ENCODE measurements at places on chromosomes 2 and 18.

DNA sequence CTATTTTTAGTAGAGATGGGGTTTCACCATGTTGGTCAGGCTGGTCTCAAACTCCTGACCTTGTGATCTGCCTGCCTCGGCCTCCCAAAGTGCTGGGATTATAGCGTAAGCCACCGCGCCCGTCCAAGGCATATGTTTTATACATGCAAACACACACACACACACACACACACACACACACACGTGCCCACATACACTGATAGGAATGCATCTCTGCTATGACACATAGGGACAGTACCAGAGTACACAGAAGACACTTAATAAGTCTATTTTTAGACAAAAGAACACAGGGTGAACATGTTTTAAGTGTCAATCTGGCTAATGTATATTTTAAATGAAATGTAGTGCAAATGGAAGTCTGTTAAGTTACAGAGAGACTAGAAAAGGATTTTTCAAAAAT is 10.7 kb upstream of the RNF103 start:
- no peak for DNase-seq

DNA sequence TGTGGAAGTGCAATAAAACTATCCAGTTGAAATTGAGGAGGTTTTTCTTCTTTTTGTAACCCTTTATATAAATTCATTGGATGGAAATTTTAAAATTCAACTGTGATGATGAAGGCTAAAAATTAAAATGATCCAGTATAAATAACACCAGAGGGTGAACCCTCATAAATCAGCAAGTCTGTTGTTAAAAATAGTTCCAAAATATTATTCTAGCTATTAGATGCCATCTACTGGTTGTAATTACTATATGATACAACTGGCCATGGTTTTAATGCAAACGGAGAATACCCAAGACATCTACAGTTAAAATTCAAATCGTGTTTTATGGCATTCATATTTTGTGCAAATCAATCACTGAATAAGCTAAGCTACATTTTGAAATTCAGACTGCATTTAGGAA is 53.8 kb downstream of the TMEM200C start:
- DNase-seq: no peak

DNA sequence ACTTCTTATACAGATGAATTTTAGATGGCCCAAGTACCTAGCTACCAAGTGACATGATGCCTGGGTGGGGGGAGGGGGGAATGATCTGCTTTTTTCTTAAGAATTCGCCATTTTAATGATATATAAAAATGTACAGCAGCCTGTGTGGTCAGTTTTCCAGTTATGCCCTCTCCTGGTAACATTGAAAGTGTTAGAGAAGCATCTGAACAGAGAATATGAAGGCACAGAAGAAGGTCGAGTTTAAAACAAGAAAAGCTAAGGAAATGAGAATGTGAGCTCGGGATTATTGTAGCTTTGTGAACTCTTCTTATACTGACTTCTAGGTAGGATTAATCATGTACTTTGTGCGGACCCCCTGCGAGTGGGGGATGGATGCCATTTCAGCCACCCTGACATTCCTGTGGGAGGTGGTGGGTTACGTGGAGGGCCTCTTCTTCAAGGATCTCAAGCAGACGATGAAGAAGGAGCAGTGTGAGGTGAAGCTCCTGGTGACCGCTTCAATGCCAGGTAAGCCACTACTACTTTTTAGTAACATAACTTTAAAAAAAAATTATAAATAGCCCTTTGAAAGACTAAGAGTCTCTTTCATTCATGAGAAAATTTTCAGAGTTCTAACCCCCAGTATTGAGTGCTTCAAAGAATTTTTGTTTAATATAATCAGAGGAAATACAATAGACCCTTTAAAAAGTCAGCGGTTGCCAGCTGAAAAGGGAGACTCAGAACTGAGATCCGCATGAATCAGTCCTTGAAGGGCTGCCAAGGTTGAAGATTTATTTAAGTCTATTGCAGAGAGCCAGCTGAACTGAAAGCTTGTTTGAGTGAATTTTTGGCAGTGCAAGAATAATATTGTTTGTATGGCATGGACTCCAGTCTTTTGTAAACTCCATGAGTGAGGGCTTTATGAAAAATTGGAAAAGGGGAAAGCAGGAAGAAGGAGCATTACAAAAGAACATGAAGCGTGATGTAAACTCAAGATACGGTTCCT is 68.6 kb upstream of the RPE start:
- DNase-seq: no peak

DNA sequence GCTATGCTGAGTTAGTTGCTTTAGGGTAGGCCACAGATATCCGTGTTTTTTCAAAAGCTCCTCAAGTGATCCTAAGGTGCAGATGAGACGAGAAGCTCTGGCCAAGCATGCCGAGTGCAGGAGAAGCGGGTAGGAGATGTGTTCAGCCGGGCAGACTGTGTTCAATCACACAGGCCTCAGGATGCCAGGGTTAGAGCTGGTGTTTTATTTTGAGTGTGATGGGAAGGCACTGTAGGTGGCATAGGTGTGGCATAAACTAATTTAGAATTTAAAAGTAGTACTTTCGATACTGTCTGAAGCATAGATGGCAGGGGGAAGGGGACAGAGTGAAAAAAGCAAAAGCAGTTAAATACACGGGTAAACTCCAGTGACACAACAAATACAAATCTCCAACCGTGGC is 30.9 kb downstream of the DPP4 start:
- no peak for DNase-seq

GRCh38 chr18:58175786-58176176 is 131.8 kb downstream of the NEDD4L start:
- peak; percentile 68 for DNase-seq

DNA sequence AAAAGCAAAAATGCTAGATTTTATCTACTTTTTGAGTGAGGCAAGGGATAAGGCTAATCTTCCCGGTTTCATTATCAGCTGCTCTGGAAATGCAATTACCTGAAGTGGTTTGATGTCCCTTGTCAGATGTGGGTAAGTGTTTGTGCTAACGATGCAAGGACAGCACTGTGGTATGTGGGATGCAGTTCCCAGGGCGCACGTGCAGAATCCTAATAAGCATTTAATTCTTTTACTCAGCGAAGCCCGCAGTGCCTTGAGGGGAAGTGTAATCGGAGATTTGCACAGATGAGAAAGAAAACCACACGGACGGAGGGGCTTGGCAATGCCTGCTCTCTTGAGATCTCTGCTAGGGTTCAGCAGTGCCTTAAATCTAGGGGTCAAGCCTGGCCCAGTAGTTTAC is 108.5 kb upstream of the LYPD6 start:
- no peak for DNase-seq

DNA sequence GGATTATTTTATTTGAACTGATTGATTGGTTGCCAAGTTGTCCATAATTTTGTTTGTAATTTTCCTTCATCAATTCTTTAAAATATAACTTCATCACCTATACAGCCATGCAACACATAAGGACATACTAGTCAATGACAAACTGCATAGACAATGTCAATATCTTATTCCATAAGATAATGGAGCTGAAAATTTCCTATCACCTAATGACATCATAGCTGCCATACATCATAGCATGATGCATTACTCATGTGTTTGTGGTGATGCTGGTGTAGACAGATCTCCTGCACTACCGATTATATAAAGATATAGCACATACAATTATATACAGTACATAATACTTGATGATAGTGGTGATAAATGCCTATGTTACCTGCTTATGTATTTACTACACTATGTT is 369.8 kb upstream of the NT5C1B start:
- no peak for DNase-seq

DNA sequence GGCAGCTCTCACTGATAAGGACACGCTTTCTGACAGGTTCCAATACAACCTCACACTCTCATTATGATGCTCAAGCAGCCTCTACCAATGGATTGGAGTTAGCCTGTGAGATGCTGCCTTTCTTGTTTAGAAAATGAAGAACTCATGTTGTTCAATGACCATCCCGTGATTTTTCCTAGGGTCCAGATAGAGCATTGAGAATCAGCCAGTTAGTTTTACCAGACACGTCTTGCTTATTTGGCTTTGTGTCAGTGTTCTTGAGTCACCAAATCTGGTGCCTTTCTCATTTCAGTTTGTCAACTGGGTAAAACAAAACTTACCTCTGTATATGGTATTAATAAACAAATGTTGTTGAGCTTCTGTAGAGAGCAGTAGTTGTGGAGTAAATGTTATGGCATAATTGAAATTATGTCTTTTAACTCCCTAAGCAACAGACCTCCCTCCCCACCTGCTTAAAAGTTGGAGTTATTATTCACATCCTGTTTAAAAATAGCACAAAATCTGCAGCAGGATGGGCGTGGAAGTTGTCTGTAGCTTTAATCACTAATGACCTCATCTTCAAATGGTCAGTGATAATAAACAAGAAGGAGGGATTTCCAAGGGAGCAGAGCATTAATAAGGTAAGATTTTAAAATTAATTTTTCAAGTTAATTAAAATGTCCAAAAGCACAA is 167.3 kb downstream of the HRH4 start:
- no peak for DNase-seq

DNA sequence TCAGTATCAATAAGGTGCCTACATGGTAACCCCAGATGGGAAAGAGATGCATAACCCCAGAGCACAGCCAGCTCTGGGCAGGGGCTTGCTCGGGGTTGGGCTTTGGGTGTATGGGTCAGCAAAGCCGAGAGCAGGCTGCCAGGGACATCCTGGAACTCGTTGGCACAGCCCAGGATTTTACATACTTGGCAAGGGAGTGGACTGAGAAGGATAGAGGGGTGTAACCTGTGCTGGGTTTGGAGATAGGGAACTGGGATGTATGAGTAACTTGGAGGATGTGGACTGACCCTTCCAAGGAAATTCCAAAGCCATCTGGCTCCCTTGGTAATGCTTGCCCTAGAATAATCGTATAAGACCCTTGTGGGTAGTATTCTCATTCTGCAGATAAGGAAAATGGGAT is 44.2 kb downstream of the GPR39 start:
- DNase-seq: no peak

DNA sequence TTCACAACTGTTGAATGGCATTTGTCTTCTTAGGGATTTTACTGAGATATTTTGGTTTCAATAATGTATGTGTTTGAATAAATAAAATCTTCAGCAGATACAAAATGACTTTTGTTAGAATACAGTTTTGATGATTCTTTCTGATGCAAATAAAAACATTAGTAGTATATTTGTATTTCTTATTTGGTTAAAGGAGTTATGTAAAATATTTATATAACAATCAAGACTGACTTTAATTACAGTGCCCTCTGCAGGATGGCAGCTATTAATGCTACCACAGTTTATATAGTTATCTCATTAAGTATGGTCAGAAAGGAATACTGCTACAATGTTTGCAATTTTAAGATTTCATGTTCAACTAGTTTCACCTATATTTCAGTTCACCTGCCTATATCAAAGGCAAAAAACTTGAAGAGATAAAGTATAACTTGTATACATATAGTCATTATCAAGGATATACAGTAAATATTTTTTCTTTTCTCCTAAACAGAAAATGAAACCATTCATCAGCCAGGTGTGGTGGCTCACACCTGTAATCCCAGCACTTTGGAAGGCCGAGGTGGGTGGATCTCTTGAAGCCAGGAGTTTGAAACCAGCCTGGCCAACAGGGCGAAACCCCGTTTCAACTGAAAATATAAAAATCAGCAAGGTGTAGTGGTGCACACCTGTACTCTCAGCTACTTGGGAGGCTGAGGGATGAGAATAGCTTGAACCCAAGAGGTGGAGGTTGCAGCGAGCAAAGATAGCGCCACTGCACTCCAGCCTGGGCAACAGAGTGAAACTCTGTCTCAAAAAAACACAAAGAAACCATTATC is 19.8 kb downstream of the ARL5A start:
- no peak for DNase-seq

DNA sequence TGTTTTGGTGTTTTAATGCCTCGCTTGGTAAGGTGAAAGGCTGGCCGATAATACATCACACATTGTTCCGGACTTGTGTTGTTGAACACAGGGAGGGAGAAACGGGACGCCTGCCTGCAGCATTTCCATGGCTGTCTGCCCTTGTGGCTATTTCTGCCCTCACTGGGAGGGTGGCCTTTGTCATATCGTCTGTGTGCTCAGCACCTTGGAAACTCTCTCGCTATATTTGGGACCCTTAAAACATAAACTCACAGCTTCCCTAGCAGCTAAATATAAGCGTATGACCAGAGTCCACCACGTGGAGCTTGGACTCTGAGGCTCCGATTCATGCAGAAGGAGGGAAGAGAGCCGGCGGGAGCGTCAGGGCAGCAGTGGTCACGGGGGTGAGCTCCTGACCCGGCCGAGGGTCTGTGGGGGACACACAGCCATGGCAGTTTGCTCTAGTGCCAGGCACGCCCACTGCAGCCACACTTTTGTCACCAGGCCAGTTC is 111.7 kb downstream of the SH3BP4 start:
- DNase-seq: no peak

GRCh38 chr2:186976329-186976728 is 127.4 kb upstream of the ZSWIM2 start:
- no peak for DNase-seq

DNA sequence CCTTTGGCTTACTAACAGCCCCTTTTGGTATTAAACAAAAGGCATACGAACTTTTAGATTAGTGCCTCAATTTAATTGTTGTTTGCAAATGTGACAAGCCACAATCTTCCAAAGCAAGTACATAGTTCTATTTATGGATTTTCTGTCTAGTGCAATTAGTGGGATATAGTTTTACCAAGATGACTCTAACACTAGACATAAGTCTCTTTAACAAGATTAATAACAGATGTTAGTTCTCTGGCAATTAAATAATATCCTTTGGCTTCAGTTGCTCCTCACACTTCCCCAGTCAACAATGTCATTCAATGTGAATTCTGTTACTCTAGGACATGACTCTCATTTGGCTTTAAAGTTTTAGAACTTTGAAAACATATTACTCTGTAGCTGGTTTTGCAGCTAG is 16.7 kb upstream of the MC4R start:
- no peak for DNase-seq

DNA sequence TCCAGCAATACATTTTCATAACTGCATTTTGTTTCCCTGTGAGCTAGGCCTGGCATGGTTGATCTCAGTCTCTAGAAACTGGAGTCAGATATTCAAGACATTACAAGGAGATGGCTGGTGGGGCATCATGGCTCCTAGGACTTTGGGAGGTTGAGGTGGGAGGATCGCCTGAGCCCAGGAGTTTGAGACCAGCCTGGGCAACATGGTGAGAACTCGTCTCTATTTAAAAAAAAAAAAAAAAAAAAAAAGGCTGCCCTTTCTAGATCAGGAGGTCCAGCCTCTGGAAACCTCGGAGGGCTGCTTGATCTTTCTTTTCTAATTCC is 362 bp upstream of the VAMP8 start:
- no peak for DNase-seq

GRCh38 chr2:215455958-215456357 is 20.1 kb upstream of the FN1 start:
- no peak for DNase-seq

DNA sequence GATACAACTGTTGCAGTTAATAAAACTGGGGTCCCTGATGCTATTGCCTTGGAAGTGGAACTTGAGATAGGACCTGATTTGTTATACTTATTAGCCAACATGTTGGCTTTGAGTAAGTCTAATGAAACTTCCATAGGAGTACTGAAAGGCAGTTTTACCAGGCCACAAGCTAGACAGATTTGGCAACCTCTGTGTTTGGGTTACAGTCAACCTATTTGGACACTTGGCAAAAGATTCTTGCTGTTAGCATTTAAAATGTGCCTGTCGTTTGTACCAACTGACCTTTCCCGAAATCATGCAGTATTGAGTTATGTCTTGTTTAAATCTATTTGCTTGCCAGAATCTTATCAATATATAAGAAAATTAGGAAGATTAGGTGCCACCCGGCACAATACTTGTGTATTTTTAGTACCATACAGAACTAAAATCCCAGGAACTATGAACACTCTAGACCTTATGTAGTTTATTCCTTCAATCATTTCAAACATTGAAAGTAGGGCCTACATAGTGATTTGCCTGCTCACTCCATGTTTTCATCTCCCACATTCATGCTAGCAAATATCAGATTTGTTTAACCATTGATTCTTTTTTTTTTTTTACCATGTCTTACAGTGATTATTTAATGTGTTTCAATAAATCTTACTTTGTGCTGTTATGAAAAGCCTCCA is 35.5 kb upstream of the UPP2 start:
- DNase-seq: no peak
